Activated naive CD4-positive, alpha-beta T cell treated with anti-CD3 and anti-CD28 coated beads for 36 hours (primary cell): ENCODE measurements at places on chromosomes 16 and 17. TPM values are rescaled to one million over a fixed set of nuclear protein-coding genes. Genes with fewer than 3 reads are reported as not detected.

ADAP2 gene
- 0.32 TPM for total RNA-seq

NPB gene
- 0.12 TPM for total RNA-seq

LITAFD gene
- total RNA-seq = not detected

DNA sequence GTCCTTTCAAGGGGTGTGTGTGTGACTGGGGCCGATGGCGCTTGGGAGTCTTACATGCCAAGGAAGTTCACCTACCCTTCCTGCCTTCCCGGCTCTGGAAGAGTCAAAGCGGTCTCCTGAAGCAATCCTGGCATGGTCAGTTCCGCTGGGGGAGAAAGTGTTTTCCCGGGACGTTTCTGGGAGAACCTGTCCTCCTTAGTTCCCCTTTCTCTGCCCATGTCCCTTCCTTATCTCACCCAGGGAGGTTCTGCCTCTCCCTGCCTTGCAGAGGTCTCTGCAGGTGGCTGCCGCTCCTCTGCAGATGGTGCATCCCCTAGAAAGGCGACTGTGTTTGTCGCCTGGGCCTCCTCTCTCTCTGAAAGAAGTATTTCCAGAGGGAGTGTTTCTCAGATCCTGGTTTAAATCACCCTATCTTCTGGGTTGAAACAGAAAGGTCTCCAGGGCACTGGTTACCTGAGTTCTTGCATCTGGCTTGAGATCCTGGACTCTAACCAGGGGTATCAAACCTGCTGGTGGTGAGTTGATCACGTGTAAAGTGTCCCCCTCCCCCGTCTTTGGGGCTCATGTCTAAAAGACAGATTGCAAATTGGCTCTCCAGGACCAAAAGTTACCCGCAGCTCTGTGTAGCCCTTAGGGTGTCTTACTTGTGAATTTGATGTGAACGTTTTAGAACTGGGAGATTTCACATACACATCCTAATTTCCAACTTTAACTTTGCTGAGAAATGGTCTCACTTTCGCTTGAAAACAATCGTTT, 1.9 kb downstream of the PRKCB start:
- no peak for DNase-seq

- peak; percentile 46 for DNase-seq
These were observed 24.1 kb downstream of the DNAJA2 start for GRCh38 chr16:46949241-46949892.

DNA sequence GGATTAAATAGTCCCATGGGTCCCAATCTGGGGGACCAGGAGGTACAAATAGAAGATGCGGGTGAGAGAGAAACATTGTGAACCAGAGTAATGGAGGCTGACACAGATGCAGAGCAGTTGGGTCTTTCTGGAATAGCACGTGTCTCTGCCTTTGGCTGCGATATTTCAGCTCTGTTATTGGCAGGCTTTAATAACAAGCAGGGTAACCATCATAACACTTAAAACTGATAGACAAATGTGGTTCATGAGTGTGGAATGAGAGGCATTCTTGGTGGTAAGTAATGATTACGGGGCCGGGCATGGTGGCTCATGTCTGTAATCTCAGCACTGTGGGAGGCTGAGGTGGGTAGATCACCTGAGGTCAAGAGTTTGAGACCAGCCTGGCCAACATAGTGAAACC, 110.3 kb downstream of the SNX29 start:
- no peak for DNase-seq

- DNase-seq = no peak
These were observed 10.0 kb upstream of the KATNB1 start for GRCh38 chr16:57725554-57725953.

TM4SF5 gene
- total RNA-seq = not detected

- peak; percentile 88 for DNase-seq
These were observed 2.3 kb downstream of the LIMD2 start for GRCh38 chr17:63697341-63698286.

SMARCD2 gene
- 107 TPM for total RNA-seq

DNA sequence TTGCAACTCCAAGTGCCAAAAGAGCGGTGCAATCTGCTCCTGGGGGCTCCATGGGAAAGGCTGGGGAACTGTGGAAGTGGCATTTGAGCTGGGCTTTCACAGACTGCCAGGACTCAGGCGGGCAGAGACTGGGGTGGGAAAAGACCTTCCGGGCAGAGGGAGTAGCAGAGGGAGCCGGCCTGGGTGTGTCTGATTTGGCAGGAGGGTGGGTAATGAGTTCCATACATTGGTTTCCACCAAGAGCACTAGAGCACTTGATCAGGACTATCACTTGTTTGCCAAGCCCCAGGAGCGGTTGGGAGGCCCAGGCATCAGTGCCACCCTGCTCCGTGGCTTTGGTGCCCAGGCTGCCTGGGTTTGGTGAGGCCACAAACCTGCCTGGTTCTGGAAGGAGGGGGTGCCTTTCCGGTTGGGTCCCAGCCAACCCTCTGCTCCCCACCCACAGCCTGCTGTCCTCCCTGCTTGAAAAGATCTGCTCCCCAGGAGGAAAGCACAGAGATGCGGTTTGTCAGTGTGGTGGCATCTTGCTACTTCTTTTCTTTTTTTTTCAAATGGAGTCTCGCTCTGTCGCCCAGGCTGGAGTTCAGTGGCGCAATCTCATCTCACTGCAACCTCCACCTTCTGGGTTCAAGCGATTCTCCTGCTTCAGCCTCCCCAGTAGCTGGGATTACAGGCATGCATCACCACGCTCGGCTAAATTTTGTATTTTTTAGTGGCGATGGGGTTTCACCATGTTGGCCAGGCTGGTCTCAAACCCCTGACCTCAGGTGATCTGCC, 3.5 kb upstream of the TRIM47 start:
- DNase-seq = no peak

TIGD7 gene
- total RNA-seq = 3.8 TPM

G6PC1 gene
- not detected for total RNA-seq

CENPN gene
- 75.0 TPM for total RNA-seq

TNP2 gene
- not detected for total RNA-seq

APOBR gene
- total RNA-seq = 0.72 TPM

BCO1 gene
- total RNA-seq = not detected

PPP1R27 gene
- not detected for total RNA-seq

- DNase-seq = no peak
These were observed 5.7 kb upstream of the SULT1A2 start for GRCh38 chr16:28602529-28602928.

GRCh38 chr17:4540687-4541327, 14.4 kb downstream of the MYBBP1A start:
- no peak for DNase-seq

OTOP3 gene
- not detected for total RNA-seq

KRT32 gene
- not detected for total RNA-seq

DNA sequence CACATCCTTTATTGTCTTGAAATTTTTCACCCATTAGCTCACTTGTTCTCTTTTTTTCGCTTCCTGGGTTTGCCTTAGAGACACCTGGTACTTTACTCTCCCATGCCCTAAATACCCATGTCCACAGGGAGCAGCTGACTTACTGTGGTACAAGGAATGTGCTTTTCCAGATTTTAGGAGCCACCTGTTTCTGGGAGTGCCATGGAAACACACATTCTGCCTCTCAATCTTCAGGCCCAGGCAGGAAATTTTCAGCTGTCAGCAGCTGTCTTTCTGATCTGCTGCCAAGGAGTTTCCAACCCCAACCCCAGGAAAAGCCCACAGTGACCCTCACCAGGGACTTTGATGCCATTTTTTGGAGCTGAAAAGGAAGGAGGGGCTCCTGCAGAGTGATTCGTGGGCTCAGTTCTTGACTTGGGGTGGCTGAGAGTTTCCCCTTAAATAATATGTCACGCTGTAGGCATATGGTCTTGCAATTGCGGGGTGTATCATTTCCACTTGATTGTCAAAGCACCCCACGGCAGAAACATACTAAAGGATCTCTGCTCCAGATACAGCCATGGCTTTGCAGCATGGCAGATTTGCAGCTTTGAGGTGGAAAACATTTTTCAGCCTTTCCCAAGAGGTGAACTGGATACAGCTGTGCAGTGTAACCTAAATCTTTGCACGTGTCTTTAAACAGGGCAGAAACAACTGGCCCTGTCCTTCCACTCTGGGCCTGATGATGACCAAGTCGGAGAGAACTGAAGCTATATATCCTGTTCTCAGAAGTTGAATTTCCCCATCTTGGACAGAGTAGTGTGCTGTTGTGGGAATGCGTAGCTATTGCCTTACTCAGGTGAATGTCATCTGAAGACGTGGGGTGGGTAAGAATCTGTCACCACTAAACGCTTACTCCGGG, 19.2 kb downstream of the RBFOX1 start:
- DNase-seq = no peak

GRCh38 chr16:10370096-10370726, 15.7 kb upstream of the ATF7IP2 start:
- DNase-seq = no peak

DNA sequence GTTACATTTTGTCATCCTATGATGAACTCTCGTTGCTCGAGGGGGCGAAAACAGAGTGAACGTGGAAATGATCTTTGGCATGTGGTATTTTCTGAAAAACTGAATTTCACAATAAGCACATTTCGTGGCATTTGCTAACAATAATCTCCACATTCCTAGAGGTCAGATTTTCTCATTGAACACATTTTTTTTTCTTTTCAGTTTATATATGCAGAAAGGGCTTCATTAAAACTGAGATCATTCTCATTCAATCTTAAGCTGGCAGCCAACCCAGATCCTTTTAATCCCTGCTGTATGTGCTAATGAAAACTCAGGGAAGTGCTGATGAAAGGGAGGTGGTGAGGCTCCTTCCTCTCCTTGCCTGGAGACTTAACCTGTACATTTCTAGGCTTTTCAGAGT, 52.6 kb downstream of the PRKCA start:
- DNase-seq = no peak

CCDC137 gene
- total RNA-seq = 32.3 TPM

DNA sequence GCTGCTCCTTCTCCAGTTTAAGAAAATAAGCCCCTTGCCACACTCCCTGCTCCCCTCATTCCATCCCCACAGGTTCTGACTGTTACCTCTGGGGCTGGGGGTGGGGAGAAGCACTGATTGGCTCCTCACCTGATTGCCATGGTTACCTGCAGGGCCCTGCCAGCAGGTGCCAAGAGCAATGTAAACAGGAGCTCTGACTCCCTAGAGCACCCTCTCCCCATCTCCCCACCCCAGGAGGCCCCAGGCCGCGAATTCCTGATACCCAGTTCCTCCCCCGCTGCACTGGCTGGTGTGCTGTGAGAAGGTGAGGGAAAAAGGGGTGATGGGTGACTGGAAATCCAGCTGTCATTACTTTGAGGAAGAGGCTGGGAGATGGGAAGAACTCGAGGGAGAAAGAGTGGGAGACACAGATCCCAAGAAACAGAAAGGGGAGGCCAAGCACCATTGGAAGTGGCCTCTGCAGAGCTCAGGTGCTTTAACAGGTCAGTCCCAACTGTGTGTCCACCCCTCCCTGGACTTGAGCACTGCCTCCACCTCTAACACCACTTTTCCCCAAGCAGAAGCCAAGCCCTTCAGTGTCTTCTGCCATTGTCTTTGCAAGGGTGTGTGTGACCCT, 4.5 kb downstream of the PCGF2 start:
- no peak for DNase-seq

DNA sequence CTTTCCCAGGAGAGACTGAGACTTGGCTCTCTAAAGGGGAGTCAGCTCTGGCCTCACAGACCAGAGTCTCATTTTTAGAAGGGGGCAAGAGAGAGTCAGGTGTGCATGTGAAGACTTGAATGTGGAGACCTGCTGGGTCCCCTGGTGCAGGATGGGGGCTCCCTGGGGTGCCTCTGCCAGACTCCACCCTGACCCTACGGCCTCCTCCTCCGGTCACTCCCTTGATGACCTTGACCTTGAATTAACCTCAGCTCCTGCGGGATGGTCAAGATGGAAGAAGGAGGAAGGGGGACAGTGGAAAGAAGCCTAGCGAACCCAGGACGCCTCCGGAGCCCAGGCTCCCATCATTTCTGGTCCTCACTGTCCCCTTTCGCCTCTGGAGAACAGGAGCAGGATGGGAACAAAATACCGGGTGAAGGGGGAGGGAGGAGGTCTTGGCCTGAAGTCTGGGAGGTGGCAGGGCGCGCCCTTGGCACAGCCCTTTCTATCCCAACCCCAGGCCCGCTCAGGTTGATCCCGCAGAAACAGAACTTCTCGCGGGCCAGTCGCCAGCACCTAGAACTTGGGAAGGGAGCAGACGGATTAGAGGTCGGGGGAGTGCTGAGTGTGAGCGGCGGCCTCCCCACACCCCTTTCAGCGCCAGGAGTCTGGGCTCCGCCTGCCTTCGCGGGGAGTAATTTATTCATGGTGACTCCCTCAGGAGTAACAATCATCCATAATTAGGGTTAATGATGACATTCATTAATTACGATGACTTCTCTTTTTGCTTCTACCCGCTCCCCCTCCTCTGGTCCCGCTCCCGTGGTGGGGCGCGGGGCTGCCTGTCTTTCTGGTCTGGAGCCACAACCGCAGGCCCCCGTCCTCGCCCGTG, 1.6 kb downstream of the STAC2 start:
- no peak for DNase-seq

EVPLL gene
- not detected for total RNA-seq

GRCh38 chr17:56744721-56745120, 89.0 kb downstream of the C17orf67 start:
- DNase-seq = no peak

- peak; percentile 75 for DNase-seq
These were observed 9.3 kb downstream of the RIPOR1 start for GRCh38 chr16:67537636-67538591.

DNA sequence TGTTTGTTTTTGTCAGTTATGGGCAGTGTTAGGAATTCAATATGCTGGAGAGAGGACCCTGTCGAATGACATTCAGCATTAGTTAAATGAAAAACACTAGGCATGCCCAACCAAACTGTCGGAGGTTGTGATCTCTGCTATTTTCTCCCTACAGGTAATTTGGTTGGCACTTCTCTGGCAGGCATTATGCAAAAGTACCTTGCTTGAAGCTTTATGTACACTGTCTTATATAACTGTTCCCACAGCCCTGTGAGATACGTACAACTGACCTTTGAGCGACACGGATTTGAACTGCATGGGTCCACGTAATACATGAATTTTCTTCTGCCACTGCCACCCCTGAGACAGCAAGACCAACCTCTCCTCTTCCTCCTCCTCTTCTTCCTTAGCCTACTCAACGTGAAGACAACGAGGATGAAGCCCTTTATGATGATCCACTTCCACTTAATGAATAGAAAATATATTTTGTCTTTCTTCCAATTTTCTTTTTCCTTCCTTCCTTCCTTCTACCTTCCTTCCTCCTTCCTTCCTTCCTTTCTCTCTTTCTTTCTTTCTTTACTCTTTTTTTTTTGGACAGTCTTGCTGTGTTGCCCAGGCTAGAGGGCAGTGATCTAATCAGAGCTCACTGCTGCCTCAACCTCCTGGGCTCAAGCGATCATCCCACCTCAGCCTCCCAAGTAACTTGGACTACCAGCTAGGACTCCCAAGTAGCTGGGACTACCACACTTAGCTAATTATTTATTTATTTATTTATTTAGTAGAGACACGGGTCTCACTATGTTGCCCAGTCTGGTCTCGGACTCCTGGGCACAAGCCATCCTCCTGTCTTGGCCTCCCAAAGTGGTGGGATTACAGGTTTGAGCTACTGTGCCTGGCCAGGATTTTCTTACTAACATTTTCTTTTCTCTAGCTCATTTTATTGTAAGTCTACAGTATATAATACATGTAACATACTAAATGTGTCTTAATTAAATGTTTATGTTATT, 77.3 kb downstream of the WIPI1 start:
- DNase-seq = no peak
